Activated CD4-positive, alpha-beta T cell treated with anti-CD3 and anti-CD28 coated beads for 48 hours (primary cell): ENCODE measurements at places on chromosomes 1 and 21.

GRCh38 chr1:94329986-94330385 is 88.2 kb upstream of the ABCD3 start:
- no peak for DNase-seq

GRCh38 chr1:3360646-3361257 is 93.7 kb upstream of the ARHGEF16 start:
- no peak for DNase-seq

DNA sequence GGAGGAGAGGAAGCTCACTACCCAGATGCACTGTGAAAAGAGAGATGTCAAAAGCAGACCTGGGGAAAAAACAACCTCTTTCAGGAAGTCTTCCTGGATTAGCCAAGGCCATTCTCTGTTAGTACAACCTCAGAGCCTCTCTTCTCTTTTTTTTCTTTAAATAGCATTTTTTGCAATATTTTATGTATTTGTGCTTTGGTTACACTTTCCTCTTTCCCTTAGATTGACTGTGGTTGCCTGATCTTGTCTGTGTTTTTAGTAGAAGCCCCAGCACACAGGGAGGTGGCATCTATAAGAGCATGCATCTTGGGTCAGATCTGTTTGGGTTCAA is 18.8 kb downstream of the SLC26A9 start:
- no peak for DNase-seq

GRCh38 chr1:95276429-95276828 is 42.4 kb downstream of the RWDD3 start:
- DNase-seq: no peak

GRCh38 chr1:156712626-156713025 is 7.2 kb upstream of the CRABP2 start:
- DNase-seq: no peak

- DNase-seq: peak; percentile 9
Measured at GRCh38 chr1:13965770-13966398, 265.9 kb downstream of the PRDM2 start.

DNA sequence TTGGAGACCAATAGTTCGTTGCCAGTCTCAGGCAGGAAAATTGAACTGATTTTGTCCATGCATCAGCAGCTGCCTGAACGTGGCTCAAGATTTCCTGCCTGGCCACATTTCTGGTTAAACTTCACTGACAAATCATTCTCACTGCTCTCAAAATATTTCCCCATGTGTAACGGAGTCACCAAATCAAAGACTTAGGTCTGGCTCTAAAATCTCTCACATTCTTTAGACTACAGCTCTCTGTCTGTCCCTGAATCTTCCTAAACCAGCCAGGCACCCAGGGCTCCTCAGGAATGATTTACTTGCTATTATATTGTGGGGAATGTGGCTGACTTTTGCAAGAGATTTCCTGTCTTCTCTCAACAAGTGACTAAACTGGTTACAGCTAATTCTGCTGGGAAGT is 49.2 kb upstream of the GJA8 start:
- DNase-seq: no peak

- no peak for DNase-seq
Measured at GRCh38 chr1:28718586-28719331, 18.0 kb upstream of the YTHDF2 start.

- no peak for DNase-seq
Measured at GRCh38 chr1:219564109-219564508, 48.8 kb downstream of the ZC3H11B start.

DNA sequence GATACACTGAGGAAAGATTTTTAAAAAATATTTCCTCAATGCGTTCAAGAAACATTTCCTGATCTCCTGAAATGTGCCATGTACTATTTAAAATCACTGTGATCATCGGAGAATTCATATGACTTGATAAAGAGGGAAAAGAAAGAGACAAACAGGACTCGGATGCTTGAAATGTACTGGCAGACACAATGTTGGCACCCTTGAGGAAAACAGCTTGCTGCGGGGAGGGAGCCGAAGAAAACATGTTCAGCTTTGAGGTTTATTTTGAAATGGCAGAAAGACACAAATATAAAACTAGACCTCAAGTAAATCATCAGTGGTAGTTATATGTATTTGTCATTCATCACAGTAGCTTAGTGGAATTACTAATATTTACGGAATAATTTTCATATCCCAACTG is 100.9 kb upstream of the BRINP3 start:
- no peak for DNase-seq

DNA sequence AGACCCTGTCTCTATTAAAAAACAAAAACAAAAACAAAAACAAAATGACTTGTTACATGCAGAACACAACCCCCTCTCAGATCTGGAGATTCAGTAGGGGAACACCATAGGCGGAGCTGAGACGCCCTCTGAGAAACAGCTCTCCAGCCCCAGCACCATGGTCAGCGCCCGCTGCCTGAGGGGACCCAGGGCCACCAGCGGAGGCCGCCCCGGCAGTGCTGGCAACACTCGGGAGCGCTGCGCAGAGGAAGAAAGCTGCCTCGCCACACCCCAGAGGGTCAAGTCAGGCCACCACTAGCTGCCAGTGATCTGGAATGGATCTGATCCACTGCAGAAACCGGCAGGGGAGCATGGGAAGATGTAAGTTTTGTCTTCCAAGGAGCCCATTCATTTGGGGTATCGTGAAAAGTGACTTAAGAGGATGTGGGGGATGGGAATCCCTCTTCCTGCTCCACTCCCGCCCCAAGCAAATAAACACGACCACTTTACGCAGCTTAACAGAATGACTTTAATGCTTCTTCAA is 3.1 kb downstream of the ACTA1 start:
- DNase-seq: peak; percentile 62

GRCh38 chr1:182996816-182997215 is 26.4 kb upstream of the LAMC1 start:
- no peak for DNase-seq

DNA sequence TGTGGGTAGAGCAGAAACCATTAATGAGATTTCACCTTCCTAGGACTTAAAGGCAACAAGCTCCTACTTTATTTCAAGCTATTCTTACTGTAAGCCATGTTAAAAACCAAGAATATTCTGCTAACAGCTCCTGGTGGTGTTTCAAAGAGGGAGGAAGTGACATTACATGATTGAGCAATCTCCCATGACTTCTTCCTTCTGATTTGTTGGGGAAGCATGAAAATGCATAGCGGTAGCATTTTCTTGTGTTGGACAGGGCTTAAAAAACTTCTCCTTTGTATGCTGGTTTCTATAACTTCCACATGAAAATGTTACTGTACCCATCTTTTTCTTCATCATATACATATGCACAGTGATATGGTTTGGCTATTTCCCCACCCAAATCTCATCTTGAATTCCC is 297.0 kb upstream of the SNX7 start:
- no peak for DNase-seq

DNA sequence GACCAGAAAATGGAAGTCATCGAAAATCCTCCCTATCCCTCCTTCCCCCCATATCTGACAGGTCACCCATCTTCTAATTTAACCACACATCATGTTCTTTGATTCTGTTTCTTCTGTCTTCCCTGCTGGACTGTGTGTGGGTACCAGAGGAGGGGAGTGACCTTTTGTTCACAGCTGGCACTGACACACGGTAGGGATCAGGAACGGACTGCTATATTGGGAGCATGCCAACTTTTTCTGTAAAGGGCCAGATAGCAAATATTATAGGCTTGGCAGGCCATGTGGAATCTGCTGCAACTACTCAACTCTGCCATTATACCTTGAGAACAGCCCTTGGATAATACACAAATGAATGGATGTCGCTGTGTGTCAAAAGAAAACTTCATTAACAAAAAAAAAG is 7.5 kb upstream of the TOMM20 start:
- DNase-seq: no peak

GRCh38 chr21:46066591-46067331 is 31.2 kb upstream of the COL6A2 start:
- no peak for DNase-seq

GRCh38 chr1:16900751-16901150 is 5.0 kb downstream of the RNU1-2 start:
- DNase-seq: no peak

DNA sequence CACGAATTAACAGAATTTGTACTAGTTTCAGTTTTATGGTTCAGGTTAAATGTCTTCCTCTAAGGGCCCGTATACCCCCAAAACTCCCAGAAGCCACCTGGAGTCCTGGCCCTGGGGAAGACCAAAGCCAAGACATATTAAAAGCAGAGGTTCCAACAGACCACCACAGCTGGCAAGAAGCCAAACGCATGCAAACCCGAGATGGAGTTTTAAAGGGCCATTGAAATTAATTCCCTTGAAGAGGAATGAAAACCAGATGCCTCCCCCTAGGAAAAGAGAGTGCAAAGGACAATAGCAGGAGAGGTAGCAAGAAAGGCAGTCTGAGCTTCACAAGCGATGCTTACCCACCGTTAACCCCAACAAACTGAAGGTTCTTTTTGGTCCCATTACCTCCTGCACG is 48.1 kb downstream of the KANK4 start:
- no peak for DNase-seq

- no peak for DNase-seq
Measured at GRCh38 chr1:116111524-116112021, 374 bp downstream of the MAB21L3 start.

DNA sequence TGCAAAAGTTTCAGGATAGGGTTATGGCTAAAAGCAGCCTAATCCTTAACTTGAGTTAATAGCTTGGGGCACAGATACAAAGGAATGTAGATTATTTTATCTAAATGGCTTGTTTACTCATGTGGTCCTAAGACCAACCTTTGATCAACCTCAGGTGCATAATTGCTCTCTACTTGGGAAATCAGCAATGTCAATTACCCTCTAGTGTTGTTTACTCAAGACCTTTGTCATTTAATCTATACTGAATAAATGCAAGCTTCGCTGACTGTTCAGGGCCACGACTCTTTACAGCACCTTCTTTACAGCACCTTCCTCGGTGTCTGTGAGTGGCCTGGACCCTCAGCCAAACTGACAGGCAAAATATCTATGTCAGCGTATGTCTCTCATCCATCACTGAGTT is 217.5 kb upstream of the MAP1LC3C start:
- DNase-seq: no peak

DNA sequence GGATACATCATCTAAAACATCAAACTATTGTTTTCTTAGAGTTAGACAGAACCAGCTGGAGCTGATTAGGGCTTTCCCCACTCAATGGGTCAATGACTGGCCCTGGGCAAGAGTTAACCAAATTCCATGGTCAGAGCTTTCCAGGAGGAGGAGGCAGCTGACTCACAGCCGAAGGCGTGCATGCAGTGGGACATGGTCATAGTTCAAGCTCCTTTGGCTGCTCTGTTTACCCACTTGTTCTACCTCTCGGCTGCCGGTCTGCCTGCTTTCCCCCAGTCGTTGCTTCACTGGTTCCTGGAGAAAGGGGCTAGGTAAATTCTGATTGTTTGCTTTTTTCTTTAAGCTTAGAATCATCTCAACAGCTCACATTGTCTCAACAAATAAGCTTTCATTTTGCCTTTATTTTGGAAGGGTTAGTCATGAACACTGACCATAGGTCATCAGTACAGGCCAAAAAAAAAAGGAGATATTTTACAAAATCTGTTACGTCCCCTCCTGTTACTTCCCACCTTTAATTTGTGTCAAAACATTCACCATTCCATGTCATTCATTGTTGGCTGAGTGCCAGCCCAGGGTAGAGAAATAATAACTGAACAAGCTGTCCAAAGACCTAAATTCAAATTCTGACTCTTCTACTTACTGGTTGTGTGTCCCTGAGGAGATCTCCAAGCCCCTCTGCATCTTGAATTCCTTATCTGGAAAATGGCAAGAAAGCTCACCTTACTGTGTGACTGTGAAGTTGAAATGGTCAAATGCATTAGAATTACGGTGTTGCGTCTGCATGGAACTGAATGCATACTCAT is 12.0 kb downstream of the MAB21L3 start:
- no peak for DNase-seq

DNA sequence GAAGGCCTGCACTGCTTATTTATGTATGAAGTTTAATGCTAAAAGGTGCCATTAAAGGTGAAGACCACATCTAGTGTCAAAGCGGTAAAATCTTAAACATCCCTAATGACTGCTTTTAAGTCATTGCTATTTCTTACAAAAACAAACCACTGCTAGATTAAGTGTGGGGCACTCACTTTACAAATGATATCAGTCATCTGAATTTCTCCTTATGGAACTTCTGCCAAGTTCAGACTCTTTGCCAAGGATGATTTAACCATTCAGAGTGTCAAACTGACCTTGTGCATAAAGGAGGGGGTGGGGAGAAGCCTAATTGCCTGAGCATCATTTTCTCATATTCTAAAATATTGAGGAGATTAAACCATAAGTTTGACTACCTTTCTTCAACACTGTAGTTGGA is 271.5 kb downstream of the TGFB2 start:
- DNase-seq: no peak

DNA sequence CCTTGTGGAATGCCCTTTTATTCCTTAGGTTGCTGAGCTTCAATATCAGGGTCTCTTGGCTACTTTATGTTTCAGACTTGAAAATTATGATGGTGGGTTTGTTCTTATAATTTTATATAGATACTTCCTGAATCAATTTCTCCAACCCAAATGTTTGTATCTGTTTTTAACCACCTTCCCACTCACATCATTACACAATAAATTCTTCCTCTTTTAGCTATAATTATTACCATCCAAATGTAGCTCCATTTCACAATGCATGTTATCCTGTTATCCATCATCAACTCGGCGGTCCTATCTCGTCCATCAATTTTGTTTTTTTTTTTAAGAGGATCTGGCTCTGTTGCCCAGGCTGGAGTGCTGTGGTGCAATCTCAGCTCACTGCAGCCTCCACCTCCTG is 357.6 kb upstream of the ZP4 start:
- DNase-seq: no peak

GRCh38 chr1:50378770-50379169 is 44.5 kb downstream of the DMRTA2 start:
- DNase-seq: no peak

DNA sequence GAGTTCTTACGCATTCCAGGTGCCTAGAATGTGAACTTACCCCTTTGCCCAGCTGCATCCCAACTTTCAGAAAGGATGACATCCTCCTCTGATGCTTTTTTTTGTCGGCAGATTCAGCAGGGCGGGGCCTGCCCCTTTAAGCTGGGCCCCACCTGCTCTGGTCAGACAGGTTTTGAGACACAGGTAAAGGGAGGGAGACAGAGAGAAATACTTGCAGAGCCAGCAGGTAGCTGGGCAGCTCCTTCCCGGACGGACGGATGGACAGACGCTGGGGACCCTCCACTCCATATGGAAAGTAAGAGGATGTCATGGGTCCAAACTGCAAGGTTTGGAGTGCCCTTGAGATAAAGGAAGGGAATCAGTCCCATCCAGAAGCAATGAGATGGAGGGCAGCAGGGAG is at the start of gene TMEM79:
TMEM79 (plus strand) TSS at position 214 of the 400 bp plus-strand sequence. CDS start 902 bp downstream, outside the sequence.
- DNase-seq: no peak

GRCh38 chr1:203601716-203602309 is 24.8 kb upstream of the ATP2B4 start:
- no peak for DNase-seq

DNA sequence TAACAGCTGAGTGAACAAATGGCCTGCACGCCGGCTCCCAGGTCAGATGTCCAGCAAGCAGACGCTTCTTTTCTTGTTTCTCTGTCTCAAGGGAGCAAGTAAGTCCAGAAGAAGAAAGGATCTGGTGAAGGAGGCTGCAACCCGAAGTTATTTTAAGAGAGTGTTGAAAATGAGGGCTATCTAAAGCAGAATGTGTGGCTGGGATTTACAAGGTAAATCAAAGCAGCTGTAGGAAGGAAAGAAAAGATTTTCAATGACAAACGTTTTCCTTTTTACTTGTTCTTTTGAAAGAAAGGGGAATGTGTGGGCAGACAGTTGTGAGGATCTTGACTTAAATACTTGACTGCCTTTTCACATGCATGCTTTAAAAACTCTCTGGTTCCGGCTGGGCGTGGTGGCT is 311.5 kb downstream of the KIF26B start:
- no peak for DNase-seq

GRCh38 chr1:173255214-173255813 is 48.2 kb upstream of the TNFSF4 start:
- peak; percentile 17 for DNase-seq
